Stimulated activated CD4-positive, alpha-beta T cell treated with anti-CD3 and anti-CD28 coated beads, Interleukin-1b, Interleukin-23, amount 100 ng/mL, for 1 hour (primary cell): ENCODE measurements at places on chromosomes 2 and 18.
A peak's percentile ranks its signal among the peaks of the same experiment; 100 is the strongest.

DNA sequence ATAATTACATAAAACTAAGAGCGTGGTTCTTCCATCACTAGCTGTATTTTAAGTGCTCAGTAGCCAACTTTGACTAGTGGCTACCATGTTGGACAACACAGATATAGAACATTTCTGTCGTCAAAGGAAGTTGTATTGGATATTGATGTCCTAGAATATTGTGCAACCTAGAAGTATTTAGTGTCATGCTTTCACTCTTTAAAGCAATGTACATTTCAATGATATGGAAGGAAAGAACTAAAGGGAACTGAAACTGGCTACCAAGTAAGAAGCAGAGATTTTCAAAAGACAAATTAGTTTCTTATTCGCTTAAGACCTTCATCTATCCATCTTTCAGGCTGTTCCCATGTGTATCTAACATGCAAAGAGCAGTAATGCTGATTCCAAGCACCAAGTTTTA lies 85.4 kb upstream of the EML6 start:
- DNase-seq, result no peak

- DNase-seq, result no peak
Measured at GRCh38 chr2:201854221-201854801, 48.0 kb downstream of the CDK15 start.

- DNase-seq, result no peak
Measured at GRCh38 chr2:97761192-97761591, 47.8 kb downstream of the ZAP70 start.

DNA sequence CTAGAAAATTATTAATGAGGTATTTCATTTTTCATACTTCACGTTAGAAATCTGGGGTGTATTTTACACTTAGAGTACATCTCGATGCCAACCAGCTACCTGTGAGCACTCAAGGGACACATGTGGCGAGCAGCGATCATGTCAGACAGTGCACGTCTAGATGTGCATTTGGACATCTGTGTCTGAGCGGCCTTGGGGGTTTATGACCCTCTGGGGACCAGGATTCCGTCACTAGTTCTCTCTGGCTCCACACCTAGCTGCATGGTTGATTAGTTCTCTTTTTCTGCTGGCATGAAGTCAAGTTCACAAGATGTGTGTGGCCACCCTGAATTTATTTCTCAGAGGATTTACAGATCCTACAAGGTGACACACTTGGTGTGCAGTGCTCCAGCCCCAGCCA lies 192.2 kb downstream of the TSN start:
- DNase-seq, result no peak

DNA sequence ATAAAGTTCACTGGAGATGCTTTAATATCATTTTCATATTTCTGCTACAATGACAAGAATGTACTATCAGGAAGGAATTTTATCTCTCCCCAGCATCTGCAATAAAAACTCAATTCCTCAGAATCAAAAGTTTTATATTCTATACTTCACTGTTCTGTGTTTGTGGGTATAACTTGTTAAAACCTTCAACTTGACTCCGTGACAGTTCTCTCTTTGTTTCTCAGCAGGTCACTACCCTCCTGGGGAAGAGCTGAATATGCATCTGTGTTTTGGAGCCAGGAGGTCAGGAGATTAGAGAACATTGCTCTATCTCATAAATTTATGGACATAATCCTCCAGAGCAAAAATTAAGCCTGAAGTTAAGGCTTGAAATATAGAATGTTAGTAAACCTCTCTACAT lies 411.4 kb downstream of the TRIB2 start:
- DNase-seq, result no peak

DNA sequence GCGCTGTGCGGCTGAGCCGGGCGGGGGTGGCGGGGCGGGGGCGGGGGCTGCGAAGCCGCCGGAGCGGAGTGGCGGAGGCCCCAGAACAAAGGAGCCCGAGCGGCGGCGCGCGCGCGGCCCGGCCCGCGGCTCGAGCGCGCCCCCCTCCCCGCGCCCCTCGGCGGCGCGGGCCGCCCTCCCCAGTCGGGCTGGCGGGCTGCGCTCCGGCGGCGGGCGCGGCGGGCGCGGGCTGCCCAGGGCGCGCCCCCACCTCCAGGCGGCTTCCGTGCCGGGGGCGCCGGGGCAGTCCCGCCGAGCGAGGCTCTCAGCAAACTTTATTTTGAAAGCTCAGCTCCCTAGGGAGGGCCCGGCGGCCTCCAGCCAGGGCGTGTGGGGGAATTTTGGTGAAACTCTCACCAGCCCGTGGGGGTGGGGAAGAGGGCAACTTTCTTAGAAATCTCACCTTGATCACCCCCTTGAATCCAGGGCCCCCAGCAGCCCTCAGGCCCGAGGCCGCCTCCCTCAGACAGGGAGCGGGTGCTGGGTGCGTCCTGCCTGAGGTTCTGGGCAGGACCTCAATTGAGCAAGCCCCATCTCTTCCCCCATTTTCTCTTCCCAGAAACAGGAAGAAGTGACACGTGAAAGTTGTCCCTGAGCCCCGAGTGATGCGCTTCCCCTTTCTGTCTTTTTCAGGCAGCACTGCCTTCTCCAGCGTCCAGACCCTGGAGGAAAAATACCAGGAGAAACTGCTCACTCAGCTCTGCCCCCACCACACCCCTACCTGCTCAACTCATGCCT lies 786 bp downstream of the TET3 start:
- peak; percentile 64 for DNase-seq

- no peak for DNase-seq
Measured at GRCh38 chr2:117853873-117854272, 39.4 kb downstream of the DDX18 start.

DNA sequence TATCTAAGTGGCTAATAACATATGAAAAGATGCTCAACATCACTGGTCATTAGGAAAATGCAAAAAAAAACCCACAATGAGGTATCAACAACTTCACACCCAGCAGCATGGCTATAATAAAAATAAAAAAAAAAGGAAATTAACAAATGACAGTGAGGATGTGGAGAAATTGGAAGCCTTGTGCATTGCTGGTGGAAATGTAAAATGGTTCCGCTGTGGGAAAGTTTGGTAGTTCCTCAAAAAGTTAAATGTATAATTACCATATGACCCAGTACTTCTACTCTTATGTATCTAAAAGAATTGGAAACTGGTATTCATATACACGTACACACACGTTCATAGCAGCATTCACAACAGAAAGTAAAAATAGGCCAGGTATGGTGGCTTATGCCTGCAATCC lies 15.5 kb upstream of the CACNB4 start:
- no peak for DNase-seq

GRCh38 chr2:48132271-48132625 lies 225.9 kb upstream of the FBXO11 start:
- no peak for DNase-seq

DNA sequence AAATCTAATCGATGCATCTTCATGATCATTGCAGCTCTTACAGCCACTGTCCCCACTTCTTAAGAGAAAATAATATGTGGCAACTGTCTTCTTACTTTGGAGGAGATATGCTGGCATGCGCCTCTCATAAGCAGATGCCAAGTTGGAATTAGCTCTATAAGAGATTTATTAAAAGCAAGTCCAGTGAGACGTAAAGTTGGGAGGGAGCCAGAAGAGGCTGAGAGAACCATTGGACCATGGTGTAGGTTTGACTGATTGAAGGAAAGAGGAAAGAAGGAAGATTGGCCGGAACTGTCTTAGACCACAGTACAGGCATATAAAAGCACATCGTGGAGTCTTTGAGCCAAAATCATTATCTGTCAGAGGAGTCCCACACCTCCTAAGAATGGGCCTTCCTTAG lies 265.7 kb upstream of the ZC3H15 start:
- no peak for DNase-seq

GRCh38 chr2:136236019-136236418 lies 118.1 kb upstream of the CXCR4 start:
- no peak for DNase-seq

GRCh38 chr2:43219383-43220228 lies 6.8 kb downstream of the ZFP36L2 start:
- DNase-seq, result no peak
